ENCODE measurements at places on chromosomes 2 and 18.

DNA sequence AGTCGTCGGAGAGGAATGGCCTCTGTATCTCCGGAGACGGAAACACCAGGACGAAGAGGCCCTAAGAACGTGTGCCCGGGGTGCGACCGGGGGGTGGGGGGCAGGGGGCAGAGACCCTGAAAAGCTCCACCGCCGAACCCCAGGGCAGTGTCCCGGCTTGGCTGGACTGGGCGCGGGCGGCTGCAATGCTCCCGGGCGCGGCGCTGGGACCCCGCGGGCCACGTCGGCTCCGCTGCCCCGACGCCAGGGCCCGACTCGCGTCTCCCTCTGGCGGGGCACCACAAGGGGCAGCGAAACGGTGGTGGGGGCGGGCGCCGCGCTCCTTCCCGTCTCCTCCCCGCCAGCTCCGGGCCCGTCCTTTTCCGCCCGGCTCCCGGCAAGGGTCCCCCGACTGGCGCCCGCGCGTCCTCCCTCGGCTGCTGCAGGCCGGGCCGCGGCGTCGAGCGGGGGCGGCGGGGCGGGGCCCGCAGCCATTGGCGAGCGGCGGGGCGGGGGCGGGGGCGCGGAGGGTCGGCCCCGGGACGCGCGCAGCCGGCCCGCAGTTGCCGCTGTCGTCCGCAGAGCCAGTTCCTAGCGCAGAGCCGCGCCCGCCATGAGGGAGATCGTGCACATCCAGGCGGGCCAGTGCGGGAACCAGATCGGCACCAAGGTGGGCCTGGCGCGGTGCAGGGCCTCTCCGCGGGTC lies at the start of gene TUBB6:
TSS of gene TUBB6 (plus strand) at position 541 of the 685 bp plus-strand sequence. CDS start at position 593, 52 bp downstream.
- DNase-seq: peak; percentile 59

DNA sequence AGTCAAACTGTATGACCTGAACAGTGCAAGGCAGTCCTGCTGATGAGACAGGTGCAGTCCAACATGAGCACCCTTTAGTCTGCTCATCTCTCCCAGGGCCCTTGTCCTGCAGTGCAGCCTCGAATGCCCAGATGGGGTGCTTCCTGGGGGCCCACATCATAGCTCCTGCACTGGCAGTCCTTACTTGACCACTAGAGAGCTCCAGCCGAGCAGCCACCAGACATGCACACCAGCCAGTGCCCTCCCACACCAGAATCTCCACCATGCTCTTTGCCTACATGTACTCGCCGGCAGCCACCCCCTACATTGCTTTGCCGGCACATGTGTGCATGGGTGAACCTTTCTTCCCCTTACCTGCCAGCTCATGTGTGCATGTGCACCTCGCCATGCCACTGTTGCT lies 188.8 kb upstream of the GULP1 start:
- DNase-seq: no peak

- DNase-seq: no peak
Observed at GRCh38 chr18:58505181-58505580, 123.7 kb downstream of the ALPK2 start.

DNA sequence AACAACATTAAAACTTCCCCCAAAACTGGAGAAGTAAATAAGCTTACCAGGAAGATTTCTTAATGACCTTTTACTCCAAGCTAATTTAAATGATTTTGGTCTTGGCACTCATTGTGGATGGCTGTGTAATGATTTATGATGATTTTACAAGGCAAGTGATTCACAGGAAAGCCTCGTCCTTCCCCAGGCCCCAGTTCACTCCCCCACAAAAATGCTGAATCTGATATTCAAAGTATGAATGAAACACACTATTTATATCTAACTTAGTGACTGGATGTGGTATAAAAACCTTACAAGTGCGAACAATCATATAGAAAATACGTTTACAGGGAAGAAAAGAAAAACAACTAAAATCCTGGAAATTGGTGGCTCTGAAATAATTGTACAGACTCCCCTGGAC lies 49.8 kb downstream of the ZNF516 start:
- no peak for DNase-seq

DNA sequence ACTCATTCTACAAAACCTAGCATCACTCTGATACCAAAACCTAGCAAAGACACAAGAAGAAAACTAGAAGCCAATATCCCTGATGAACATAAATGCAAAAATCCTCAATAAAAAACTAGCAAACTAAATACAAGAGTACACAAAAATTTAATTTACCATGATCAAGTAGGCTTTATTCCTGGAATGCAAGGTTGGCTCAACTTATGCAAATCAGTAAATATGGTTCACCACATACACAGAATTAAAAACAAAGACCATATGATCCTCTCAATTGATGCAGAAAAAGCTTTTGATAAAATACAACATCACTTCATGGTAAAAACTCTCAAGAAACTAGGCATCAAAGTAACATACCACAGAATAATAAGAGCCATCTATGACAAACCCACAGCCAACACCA lies 188.3 kb downstream of the ETAA1 start:
- DNase-seq: no peak

DNA sequence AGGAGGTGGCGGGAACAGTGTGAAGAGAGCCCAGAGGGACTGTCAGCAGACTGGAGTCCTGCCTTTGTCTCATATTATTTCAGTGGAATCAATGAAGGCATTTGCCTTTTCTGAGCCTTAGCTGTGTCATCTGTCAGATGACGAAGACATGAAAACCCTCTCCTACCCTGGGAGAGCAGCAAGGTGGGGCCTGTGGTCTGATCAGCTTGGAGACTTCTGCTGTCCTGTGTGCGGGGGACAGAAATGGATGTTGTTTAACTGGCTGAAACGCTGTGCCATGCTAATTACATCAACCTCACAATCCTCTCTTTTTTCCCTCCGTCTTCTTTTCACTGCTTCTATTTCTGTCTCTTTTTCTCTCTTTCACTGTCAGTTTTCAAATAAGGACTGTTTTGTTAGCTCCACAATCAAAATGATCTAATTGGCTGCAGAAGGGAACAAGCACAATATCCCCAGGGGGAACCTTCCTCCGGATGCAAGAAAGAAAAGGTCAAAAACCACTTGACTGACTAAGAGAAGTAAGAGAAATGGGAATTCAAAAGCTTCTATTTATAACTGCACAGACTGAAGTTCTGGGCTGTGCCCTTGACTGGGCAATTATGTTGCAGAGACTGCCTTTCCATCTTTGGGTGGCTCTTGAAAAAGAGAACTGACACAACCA lies 340.1 kb downstream of the CLIP4 start:
- no peak for DNase-seq

DNA sequence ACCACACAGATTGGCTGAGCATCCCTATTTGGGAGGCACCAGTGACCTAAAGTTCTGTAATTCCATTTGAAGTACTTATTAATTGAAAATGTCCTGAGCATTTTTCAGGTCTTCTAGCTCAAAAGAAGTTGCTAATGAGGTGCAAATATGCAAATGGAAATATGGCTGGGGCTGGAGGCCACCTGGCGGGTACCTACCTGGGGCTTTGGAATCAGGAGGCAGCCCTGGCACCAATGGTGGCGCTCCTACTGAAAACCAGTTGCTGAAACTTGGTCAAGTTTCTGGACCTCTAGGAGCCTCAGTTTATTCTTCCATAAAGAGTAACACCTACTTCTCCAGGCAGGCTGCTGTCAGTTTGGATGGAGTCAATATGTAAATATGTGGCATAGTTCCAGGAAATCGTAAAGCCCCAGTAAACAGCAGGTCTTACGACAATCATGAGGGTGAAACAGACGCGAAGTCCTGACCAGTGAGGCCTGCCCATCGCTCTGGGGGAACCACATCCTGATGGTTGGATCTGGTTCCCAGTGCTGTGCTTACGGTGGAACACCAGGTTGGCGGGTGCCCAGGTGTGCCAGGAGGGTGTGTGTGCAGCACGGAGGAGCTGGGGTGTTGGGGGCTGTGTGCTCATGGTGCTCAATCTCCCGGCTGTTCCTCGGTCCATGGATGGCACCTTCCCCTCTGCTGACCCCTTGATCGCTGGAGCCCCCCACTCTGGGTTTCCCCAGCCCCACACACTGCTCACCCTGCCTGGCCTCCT lies 186.1 kb downstream of the TWIST2 start:
- DNase-seq: no peak

- no peak for DNase-seq
Observed at GRCh38 chr2:201205515-201205849, 22.5 kb downstream of the CASP10 start.

DNA sequence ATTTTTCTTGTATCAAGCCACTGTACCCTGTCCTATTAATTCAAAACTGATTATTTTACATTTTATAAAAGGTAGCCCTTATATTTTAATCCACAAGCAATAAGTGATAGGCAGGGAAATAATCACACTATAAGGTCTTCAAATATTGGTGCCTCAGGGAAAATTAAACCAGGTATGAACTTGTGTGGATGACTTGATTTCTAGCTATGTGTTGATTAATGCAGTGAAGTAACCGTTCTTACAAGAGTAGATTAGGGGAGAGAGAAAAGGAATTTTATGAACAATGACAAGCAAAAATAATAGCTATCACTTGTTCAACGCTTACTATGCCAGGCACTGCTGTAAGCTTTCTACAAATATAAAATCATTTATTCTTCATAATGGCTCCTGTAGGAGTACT lies 199.6 kb downstream of the PTGR3 start:
- DNase-seq: no peak

DNA sequence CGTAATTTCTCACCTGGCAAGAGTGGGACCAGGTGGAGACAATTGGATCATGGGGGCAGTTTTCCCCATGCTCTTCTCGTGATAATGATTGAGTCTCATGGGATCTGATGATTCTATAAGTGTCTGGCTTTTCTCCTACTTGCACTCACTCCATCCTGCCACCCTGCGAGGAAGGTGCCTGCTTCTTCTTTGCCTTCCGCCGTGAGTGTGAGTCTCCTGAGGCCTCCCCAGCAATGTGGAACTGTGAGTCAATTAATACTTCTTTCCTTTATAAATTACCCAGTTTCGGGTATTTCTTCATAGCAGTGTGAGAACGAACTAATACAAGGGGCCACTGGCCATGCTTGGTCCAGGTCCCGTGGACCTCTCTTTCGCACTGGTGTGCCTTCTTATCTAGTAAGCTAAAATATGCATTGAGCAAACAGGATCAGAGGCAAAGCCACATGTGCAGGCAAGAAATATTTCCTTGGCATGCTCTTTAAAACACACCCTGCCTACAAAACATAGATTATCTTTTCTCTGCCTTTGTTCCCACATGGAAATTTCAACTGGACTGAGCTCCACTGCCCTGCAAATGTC lies 821.1 kb downstream of the TRIB2 start:
- no peak for DNase-seq

DNA sequence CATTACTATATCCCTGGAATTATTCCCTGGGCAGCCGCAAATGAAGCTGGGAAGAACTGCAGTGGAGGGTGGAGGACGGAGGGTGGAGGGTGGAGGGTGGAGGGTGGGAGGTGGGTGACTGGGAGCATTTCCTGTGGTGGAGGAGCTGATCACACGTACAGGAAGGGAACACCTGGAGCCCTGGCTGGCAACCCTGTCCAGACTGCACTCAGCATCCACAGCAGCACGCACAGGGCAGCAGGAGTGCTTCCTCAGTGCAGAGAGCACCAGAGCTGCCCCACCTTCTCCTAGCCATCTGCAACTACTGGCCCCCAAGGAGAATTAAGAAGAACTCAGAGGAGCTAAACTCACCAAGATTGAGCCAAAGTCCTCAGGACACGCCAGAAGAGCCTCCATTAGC lies 249.9 kb downstream of the EIPR1 start:
- no peak for DNase-seq

Data from GM18507 (cell line).